ENCODE measurements at places on chromosomes 11 and 22.

- no peak for DNase-seq
Measured at GRCh38 chr11:45031912-45032519, 81.3 kb upstream of the TP53I11 start.

DNA sequence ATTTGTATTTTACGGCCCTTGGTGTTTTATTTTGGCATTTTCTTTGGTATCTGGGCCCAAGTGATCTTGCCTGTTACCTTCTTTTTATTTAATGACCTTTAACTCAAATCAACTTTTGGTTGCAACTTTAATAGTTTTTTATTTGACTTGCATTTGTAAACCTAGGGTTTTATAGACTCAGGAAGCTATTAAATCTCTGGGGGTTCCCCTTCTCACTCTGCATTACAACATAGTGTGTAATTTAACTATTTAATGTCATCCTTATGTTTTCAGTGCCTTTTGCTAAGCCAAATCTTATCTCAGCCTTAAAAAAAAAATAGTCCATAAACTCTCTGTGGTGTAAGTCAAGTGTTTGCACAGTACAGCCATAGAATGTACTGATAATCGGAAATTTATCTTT is 3.4 kb downstream of the FJX1 start:
- DNase-seq: no peak

DNA sequence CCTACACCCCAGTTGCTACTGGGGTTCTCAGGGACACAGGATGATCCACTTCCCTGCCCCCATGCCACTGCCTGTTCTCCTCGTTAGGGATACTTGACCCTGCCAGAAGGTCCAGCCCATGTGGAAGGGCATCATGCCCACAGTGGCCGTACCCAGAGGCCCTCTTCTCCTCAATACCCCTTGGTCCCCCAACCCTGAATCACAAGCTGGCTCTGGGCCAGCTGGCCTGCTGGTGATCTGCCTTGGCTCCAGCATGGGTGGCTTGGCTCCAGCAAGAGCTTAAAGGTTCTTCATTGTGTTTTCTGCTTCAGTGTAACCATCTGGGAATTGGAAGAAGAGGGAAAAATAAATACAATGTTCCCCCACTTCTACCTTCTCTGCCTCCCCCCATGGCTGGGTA is 11.1 kb upstream of the TPBGL start:
- no peak for DNase-seq

DNA sequence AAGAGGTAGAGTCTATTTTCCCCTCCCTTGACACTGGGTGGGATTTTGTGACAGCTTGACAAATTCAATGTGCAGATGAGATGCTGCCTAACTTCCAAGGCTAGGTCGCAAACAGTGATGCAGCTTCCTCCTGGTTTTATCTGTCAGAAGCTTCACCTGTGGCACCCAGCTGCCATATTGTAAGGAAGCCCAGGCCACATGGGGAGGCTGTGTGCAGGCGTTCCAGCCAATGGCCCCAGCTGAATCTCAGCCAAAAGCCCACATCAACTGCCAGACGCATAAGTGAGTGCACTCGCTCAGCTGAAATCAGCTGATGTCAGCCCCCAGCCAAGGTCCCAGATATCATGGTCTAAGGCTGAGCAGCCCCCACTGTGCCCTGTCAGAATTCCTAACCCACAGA is 24.8 kb upstream of the LINC01488 start:
- DNase-seq: no peak

GRCh38 chr11:114168691-114169090 is 109.2 kb downstream of the ZBTB16 start:
- no peak for DNase-seq

GRCh38 chr11:12266943-12267342 is 110.4 kb upstream of the PARVA start:
- no peak for DNase-seq

GRCh38 chr11:86608251-86608799 is 64.1 kb downstream of the ME3 start:
- DNase-seq: peak; percentile 88

- DNase-seq: no peak
Measured at GRCh38 chr11:13923716-13924650, 38.5 kb upstream of the SPON1 start.

GRCh38 chr22:20965888-20966855 is 883 bp upstream of the AIFM3 start:
- DNase-seq: no peak

GRCh38 chr11:48193876-48194275 is 22.7 kb upstream of the OR4B1 start:
- DNase-seq: peak; percentile 35

GRCh38 chr22:37639771-37640590 is 512 bp downstream of the SH3BP1 start:
- no peak for DNase-seq

DNA sequence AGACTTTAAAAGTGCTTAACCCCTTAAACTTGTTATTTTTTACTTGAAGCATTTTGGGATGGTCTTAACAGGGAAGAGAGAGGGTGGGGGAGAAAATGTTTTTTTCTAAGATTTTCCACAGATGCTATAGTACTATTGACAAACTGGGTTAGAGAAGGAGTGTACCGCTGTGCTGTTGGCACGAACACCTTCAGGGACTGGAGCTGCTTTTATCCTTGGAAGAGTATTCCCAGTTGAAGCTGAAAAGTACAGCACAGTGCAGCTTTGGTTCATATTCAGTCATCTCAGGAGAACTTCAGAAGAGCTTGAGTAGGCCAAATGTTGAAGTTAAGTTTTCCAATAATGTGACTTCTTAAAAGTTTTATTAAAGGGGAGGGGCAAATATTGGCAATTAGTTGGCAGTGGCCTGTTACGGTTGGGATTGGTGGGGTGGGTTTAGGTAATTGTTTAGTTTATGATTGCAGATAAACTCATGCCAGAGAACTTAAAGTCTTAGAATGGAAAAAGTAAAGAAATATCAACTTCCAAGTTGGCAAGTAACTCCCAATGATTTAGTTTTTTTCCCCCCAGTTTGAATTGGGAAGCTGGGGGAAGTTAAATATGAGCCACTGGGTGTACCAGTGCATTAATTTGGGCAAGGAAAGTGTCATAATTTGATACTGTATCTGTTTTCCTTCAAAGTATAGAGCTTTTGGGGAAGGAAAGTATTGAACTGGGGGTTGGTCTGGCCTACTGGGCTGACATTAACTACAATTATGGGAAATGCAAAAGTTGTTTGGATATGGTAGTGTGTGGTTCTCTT is 2.8 kb downstream of the MALAT1 start:
- DNase-seq: peak; percentile 75

DNA sequence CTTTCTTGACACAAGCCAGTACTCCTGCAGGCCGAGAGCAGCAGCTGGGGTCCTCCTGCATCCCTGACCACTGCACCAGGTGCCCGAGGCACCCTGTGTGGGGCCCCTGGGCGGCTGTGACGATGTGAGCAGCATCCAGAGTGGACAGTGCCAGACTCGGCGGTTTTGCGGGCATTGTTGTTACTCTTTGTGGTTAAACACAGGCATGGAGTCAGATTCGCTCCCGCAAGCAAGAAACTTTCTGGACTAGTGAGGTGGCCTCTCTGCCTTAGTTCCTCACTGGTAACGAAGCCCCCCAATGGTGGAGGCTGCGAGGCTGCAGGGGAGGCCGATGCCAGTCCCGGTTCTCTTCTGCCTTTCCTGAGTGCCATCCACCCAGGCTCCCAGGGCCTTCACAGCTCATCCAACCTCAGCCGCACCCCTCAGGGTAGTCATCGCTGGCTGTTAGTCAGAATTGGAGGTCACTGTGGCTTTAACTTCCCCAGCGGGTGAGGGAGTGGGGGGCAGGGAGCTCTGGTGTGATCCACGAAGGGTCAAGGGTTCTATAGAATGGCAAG is 3.7 kb upstream of the CLDN5 start:
- peak; percentile 51 for DNase-seq
